ENCODE measurements at places on chromosomes 16 and 17.

GRCh38 chr17:34902831-34903547, 58.3 kb downstream of the CCT6B start:
- no peak for DNase-seq

DNA sequence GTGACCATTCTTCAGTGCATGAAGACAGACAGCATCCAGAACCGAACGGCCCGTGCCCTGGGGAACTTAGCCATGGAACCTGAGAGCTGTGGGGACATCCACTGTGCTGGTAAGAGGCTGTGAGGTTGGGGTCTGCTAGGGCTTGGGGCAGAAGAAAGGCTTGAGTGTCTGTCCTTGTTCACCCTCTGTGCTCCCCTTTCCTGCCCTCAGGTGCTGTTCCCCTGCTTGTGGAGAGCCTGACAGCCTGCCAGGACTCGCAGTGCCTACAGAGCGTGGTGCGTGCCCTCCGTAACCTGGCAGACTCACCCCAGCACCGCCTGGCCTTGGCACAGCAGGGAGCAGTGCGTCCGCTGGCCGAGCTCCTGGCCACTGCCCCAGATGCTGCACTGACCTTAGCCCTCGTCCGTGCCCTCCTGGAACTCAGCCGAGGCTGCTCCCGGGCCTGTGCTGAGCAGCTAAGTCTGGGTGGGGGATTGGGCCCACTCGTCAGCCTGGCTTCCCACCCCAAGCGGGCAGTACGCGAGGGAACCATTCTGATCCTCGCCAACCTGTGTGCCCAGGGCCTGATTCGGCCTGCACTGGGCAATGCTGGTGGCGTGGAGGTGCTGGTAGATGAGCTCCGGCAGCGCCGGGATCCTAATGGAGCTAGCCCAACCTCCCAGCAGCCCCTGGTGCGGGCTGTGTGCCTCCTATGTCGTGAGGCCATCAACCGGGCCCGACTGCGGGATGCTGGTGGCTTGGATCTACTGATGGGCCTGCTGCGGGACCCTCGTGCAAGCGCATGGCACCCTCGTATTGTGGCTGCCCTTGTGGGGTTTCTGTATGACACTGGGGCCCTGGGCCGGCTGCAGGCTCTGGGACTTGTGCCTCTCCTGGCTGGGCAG, 2.9 kb downstream of the ARMC5 start:
- DNase-seq = no peak

- no peak for DNase-seq
Observed at GRCh38 chr16:64211331-64211730, 910.5 kb downstream of the CDH11 start.

DNA sequence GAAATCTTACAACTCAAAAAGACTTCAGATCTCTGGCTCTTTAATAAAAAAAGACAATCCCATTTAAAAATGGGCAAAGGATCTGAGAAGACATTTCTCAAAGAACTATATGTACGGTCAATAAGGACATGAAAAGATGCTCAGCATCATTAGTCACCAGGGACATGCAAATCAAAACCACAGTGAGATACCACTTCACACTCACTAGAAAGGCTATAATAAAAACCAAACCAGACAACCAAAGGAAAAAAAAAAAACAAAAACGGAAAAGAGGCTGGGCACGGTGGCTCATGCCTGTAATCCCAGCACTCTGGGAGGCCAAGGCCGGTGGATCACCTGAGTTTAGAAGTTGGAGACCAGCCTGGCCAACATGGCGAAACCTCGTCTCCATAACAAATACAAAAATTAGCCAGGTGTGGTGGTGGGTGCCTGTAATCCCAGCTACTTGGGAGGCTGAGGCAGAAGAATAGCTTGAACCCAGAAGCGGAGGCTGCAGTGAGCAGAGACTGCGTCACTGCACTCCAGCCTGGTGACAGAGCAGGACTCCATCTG, 1.7 kb upstream of the NPIPB7 start:
- no peak for DNase-seq

GRCh38 chr16:88502776-88503280, 49.7 kb downstream of the ZFPM1 start:
- no peak for DNase-seq

- no peak for DNase-seq
Observed at GRCh38 chr17:1746975-1747543, 4.4 kb downstream of the SERPINF2 start.

GRCh38 chr17:70687421-70687820, 518.1 kb downstream of the KCNJ2 start:
- DNase-seq = no peak

DNA sequence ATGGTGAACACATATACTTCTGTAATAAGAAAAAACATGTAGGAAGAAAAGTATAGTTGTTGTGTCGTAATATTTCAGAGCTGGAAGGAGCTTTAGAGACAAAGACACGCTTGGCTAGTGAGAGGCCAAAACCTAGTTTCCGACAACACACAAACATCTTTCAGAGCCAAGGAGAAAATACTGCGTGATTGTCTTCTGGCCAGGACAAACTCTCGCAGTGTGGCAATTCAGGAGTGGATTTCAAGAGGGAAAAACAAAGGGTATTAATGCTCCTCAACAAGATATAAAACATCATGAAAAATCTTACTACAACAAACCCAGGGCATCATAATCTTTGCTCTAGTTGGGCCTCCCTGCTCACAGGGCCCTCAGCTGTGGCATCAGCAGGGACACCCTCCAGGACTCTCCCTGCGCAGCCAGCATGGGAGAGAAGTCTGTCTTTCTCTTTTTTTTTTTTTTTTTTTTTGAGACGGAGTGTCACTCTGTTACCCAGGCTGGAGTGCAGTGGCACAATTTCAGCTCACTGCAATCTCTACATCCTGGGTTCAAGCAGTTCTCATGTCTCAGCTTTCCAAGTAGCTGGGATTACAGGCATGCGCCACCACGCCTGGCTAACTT, 66.4 kb downstream of the CYB5B start:
- no peak for DNase-seq

GRCh38 chr16:2700786-2701185, 18.5 kb downstream of the KCTD5 start:
- DNase-seq = no peak

DNA sequence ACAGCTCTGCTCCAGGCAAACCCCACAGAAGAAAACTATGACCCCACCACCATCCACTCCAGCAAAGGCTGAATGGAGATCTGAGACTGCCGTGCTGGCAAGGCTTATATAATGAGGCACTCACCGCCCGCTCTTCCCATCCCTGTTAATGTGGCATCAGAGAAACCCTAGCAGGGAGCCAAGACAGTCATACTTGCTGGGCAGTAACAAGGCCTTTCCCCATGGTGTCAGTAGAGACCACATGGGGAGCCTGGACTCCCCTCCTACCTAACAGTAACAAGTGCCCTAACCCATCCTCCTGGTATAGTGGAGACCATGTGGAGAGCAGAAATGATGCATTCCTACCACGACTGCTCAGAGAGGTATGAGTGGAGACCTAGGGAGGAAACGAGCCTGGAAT, 235.2 kb downstream of the C16orf78 start:
- no peak for DNase-seq
